ENCODE measurements at places on chromosomes 7 and 10.

DNA sequence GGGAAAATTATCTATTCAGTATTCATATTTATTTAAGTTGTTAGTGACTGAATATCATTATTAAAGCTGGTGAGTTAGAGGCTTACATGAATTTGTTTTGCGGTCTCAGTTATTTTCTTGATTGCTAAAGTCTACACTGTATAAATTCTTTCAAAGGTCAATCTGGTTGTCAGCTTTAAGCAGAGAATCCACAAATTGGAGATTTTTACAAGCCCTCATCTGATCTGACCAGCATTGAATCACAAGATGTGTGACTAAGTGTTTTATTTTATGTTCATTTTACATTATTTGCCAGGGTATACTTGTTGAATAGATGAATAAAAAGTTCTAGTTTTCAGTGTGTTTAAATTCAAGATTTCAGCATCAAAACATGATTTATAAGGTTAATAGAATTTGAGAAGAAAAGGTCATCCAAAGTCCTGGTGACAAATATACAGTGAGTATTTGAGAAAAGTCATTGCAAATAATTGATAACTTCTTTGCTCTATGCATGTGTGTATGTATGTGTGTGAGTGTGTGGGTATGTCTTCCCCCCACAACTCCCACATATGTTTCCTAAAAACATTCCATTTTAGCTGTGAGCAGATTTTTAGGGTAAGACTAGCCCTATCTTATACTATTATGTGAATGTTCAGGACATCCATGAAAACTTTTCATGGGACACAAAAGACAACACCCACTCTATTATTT, 4.4 kb downstream of the SEMA3A start:
- no peak for DNase-seq

- no peak for DNase-seq
Observed at GRCh38 chr7:116783666-116784318, 78.6 kb upstream of the CAPZA2 start.

GRCh38 chr7:11615174-11615573, 216.8 kb downstream of the THSD7A start:
- DNase-seq, result no peak

DNA sequence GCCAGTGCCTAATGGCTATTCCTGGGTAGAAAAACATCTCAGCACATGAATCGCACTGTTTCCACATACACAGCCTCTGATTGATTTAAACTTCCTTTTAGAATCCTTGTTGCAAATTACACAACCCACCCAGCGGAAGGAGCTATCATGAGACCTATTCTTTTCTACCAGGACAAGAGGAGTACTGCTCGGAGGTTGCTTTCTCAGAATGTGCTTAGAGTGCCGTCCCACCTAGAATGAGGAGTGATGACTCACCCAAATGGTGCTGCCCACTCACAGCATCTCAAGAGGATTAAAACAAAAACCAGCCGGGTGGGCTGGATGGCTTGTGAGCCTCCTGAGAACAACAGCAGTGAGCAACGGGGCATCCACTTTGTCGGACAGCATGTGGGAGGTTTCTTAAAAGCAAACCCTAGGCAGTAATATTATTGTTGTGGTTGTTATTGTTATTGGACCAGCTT, 128.9 kb downstream of the DGKI start:
- DNase-seq, result no peak

DNA sequence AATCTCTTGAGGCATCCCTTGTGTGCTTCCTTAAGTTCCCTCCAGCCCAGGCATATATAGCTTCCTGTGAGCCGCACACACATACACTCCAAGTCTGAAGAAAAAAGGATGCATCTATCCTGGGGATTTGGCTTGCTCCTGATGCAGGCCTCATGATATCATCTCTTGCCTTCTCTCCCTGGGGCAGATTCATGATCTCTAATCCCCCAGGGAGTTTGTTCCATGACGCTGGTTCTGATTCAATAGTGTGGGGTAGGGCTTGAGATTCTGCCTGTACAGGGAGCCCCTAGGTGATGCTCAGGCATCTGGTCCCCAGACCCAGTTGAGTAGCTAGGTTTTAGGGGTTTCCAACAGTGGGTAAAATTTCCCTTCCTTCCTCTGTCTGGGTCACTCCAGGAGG, 1.5 kb downstream of the PON1 start:
- no peak for DNase-seq

DNA sequence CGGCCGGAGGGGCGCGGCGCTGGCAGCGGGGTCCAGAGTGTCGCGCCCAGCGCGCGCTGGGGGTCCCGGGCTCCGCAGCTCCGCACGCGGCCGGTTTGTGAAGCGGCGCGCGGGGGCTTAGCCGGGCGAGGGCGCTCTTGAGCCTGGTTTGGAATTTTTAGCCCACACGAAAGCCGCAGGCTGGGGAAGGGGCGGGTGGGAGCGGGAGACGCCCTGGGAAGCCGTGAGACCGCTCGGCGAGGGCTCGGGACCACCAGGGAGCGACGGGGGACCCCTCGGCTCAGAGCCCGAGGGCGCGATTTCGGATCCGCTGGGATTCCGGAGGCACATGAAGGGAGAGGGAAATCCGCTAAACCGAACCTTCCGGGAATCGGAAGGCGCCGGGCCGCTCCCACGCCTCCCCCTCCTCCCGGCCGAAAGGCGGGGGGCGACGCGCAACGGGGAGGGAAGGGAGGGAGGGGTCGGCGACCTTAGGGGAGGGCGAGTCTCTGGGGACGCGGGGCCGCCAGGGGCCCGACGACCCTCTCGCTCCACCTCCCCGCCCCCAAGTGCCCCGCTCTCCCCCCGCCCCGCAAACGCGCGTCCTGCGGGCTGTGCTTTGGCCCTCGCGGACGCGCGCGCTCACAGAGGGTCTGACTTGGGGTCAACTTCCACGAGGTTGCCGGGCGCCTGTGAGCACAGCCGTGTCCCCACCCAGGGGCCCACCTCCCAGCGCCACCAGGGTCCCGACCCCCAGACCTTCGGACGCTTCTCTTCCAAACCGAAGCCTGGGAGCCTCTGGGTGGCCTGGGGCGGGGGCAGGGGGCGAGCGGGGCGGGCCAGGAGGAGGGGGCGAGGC, 5.1 kb upstream of the ELFN1 start:
- DNase-seq, result peak; percentile 60

DNA sequence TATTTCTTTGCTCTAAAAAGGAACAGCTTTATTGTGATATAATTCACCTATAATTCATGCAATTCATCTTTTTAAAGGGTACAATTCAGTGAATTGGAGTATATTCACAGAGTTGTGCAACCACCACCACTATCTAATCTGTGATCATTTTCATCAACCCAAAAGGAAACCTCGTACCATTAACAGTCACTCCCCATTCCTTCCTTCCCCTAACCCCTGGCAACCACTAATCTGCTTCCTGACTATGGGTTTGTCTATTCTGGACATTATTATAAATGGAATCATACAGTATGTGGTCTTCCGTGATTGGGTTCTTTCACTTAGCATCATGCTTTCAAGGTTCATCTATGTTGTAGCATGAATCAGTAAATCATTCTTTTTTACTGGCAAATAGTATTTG, 52.3 kb downstream of the MKI67 start:
- no peak for DNase-seq

- DNase-seq, result no peak
Observed at GRCh38 chr7:117385363-117386109, 41.8 kb downstream of the ASZ1 start.

GRCh38 chr10:98264378-98265065, 3.5 kb downstream of the LOXL4 start:
- no peak for DNase-seq
